ENCODE measurements at places on chromosomes 7 and 10.

GRCh38 chr10:102682981-102683380 lies 31.2 kb downstream of the ARL3 start:
- peaks cover 12% of the 10 kb centered on the region for H3K4me1 ChIP-seq
- no peak for DNase-seq
- H3K4me3 ChIP-seq, result no peak overlapping the region
- no peak overlapping the region for H3K27ac ChIP-seq
- H3K36me3 ChIP-seq, result peaks cover 6% of the 10 kb centered on the region

GRCh38 chr10:116403740-116404250 lies 23.9 kb upstream of the PNLIPRP3 start:
- no peak for DNase-seq
- no peak overlapping the region for H3K4me3 ChIP-seq
- no peaks in the 10 kb centered on the region for H3K27me3 ChIP-seq
- no peak overlapping the region for H3K27ac ChIP-seq

GRCh38 chr7:155840262-155840885 lies 28.1 kb upstream of the SHH start:
- H3K27ac ChIP-seq, result no peak overlapping the region
- H3K36me3 ChIP-seq, result no peaks in the 10 kb centered on the region
- peaks cover 12% of the 10 kb centered on the region for H3K27me3 ChIP-seq
- no peak overlapping the region for H3K4me3 ChIP-seq

- DNase-seq, result no peak
- peaks cover 11% of the 10 kb centered on the region for H3K27me3 ChIP-seq
- no peaks in the 10 kb centered on the region for H3K36me3 ChIP-seq
- H3K4me1 ChIP-seq, result no peaks in the 10 kb centered on the region
These were observed 181.1 kb upstream of the IMMP2L start for GRCh38 chr7:111743244-111743847.

DNA sequence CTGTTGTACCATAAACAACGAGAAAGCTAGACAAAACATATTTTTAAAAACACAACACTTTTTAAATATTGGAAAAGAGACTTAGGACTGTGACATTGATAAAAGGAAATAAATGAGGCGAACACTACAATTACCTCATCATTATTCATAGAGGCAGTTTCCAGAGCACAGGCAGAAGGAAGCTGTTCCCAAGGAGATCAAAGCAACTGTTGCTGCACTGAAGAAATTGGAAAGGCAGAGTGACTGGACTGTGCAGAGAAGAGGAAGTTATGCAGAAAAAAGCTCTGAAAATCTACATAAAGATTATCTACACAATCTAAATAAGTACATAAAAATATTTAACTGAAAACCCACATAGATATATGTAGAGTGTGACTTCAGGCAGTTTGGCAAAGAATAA lies 32.8 kb downstream of the MYO3A start:
- peaks cover 2% of the 10 kb centered on the region for H3K36me3 ChIP-seq
- H3K4me1 ChIP-seq, result no peaks in the 10 kb centered on the region
- peaks cover 14% of the 10 kb centered on the region for H3K27me3 ChIP-seq
- H3K27ac ChIP-seq, result no peak overlapping the region
- DNase-seq, result no peak

DNA sequence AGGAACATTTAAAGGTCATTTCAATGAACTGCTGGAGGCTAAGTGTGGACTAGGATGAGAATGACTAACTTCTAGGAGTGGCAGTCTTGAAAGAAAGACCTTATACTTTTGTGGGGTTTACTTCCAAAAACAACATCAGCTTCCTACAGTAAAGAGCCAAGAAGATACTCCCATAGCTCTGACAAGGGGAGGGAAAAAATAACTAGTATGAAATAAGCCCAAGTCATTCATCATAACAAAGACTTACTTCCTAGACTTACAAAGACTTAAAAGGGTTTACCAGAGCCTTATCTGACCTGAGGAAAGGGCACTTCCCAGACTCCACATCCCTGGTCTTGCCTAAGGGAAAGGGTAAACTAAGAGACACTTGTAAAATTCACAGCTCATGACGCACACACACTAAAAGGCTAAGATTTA lies 31.7 kb downstream of the ARHGAP12 start:
- DNase-seq, result no peak
- H3K4me3 ChIP-seq, result no peak overlapping the region
- H3K36me3 ChIP-seq, result peaks cover 4% of the 10 kb centered on the region

- no peaks in the 10 kb centered on the region for H3K36me3 ChIP-seq
- H3K27ac ChIP-seq, result no peak overlapping the region
- no peak for DNase-seq
- H3K4me3 ChIP-seq, result no peak overlapping the region
- H3K27me3 ChIP-seq, result peaks cover 20% of the 10 kb centered on the region
- H3K4me1 ChIP-seq, result no peaks in the 10 kb centered on the region
These were observed 15.4 kb downstream of the GSDME start for GRCh38 chr7:24741679-24742505.

DNA sequence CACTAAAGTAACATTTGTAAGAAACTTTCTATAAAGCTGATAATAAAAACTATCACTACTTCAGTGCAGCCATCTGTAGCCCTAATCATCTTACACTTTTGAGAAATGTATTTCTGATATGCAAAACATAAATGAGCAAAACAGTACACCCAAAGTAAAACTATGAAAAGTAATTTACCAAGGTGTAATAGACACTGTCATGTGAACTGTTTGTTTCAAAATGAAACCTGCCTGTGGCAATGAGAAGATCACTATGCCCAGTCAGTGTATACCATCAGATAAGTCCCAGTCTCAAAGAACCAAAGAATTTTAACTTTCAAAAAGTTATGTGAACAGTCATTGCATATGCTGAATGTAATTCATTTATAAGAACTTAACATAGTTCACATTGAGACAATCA lies 398.1 kb downstream of the CDC14C start:
- H3K27ac ChIP-seq, result no peak overlapping the region
- no peak for DNase-seq
- H3K4me3 ChIP-seq, result no peak overlapping the region
- H3K4me1 ChIP-seq, result no peaks in the 10 kb centered on the region
- no peaks in the 10 kb centered on the region for H3K27me3 ChIP-seq

DNA sequence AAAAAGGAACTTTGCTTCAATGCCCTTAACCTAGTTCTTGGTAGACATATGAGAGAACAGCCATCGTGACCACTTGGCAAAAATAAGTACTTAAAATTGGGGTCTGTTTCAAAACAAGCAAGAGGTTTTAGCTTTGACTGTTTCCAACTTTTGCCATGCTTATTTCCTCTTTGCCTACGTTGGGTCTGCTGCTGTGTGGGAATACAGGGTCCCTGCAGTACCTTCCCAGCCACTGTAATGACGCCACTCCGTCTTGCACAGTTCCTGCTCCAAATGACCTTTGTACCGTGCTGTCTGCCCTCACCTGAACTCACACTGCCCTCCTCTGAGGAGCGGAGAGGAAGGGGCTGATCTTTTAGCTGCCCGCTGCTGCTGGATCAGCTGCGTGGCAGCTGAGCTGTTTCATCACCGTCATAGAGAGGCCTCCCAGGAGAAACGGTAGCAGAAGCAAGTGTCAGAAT lies 133.1 kb downstream of the MAPK8 start:
- H3K27ac ChIP-seq, result no peak overlapping the region
- H3K4me1 ChIP-seq, result no peaks in the 10 kb centered on the region
- H3K4me3 ChIP-seq, result no peak overlapping the region
- no peaks in the 10 kb centered on the region for H3K36me3 ChIP-seq

- DNase-seq, result no peak
- no peaks in the 10 kb centered on the region for H3K36me3 ChIP-seq
- no peaks in the 10 kb centered on the region for H3K4me1 ChIP-seq
- no peaks in the 10 kb centered on the region for H3K27me3 ChIP-seq
- no peak overlapping the region for H3K4me3 ChIP-seq
These were observed 132.2 kb downstream of the ZNF365 start for GRCh38 chr10:62506371-62506770.

GRCh38 chr7:123797673-123798531 lies 47.1 kb upstream of the HYAL4 start:
- DNase-seq, result no peak
- H3K4me3 ChIP-seq, result no peak overlapping the region
- H3K27me3 ChIP-seq, result no peaks in the 10 kb centered on the region
- no peaks in the 10 kb centered on the region for H3K36me3 ChIP-seq
- peaks cover 5% of the 10 kb centered on the region for H3K4me1 ChIP-seq

- peak overlapping the region; percentile 16 for H3K27ac ChIP-seq
- DNase-seq, result peak; percentile 70
- peak overlapping the region; percentile 46 for H3K4me3 ChIP-seq
- H3K27me3 ChIP-seq, result no peaks in the 10 kb centered on the region
- peaks cover 33% of the 10 kb centered on the region for H3K4me1 ChIP-seq
These were observed 40.7 kb downstream of the TARP start for GRCh38 chr7:38232502-38233366.

DNA sequence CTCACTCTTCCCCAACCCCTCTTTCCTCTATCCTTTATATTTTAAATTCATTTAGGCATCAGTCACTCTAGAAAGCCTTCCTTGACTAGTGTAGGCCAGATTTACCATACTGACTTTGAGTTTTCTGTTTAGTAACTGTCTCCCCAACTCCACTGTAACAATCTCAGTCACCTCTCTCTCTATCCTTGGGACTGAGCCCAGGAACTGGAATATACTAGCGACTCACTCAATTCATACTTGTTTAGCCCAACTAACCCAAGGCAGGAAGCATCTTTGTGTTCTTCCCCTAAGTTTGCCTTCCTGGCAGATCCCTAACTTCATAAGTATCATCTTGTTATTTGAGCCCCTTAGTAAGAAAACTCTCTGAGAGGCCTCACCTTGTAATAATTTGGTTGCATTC lies 19.1 kb downstream of the PLCE1 start:
- DNase-seq, result no peak
- peaks cover 10% of the 10 kb centered on the region for H3K27me3 ChIP-seq
- no peaks in the 10 kb centered on the region for H3K36me3 ChIP-seq
- H3K27ac ChIP-seq, result no peak overlapping the region
- H3K4me1 ChIP-seq, result no peaks in the 10 kb centered on the region
- no peak overlapping the region for H3K4me3 ChIP-seq

DNA sequence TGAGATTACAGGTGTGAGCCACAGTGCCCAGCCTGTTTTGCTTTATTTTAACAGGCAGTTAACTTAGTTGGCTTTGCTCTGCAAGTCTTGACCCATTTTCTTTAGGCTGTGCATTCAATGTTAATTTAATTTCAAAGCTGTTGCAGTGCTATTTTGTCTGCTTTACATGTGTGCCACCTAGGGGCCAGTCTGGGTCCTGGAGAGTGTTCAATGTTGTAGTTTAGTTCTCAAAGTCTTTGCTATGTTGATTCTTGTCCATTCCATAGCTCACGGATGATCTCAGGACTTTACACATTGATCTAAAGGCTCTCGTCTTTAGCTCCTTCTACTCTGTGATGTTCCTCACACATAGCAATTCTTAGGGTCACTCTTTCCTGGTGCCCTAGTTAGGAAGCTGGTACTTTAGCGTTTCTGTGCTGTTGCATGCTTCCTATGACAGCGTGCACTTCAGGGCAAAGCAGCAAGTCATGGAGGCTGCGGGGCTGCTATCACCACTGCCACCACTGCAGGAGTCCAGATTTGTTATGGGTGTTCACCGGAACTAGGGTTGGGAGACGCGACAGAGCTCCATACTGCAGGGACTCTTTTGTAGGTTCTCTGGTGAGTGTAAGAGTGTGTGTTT lies 16.4 kb upstream of the ABCA13 start:
- DNase-seq, result peak; percentile 35
- no peak overlapping the region for H3K4me3 ChIP-seq
- H3K4me1 ChIP-seq, result no peaks in the 10 kb centered on the region
- peaks cover 44% of the 10 kb centered on the region for H3K27me3 ChIP-seq

DNA sequence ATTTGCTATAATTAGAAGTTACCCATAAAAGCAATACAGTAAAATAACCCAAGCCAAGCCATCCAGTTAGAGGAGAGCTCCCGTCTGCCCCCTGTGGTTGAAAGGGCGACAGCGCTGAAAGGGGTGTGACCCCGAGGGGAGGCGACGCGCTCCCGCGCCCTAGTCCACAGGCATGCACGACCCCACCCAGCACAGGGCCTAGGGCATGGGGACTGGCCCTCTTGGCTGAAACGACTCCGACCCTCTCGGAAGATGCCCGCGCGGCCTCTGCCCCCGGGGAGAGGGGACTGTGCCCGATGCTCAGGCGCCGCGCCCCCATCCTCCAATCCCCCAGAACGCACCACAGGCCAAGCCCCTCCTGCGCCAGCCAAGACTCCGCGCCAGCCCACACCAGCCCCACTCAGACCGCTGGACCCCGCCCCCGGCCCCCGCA lies 64.0 kb downstream of the CSGALNACT2 start:
- H3K27me3 ChIP-seq, result no peaks in the 10 kb centered on the region
- H3K27ac ChIP-seq, result peak overlapping the region; percentile 24
- DNase-seq, result peak; percentile 69
- H3K36me3 ChIP-seq, result no peaks in the 10 kb centered on the region
- peaks cover 13% of the 10 kb centered on the region for H3K4me1 ChIP-seq

DNA sequence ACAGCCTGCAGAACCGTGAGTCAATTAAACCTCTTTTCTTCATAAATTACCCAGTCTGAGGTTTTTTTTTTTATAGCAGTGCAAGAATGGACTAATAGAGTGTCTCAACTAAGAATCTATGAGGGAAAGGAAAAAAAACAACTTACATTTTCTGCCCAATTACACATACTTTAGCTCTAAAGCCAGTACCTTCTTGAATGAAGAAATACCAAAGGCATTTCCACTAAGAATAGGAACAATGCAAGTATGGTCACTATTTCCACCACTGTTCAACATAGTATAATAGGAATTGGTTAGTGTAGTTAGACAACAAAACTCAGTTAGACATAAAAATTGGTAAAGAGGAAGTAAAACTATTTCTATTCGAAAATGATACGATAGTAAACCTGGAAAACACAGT lies 37.6 kb downstream of the MICU1 start:
- H3K27me3 ChIP-seq, result no peaks in the 10 kb centered on the region
- DNase-seq, result no peak
- H3K4me1 ChIP-seq, result peaks cover 22% of the 10 kb centered on the region
- H3K4me3 ChIP-seq, result no peak overlapping the region
- no peak overlapping the region for H3K27ac ChIP-seq
- H3K36me3 ChIP-seq, result peaks cover 4% of the 10 kb centered on the region

- H3K27me3 ChIP-seq, result peaks cover 8% of the 10 kb centered on the region
- H3K27ac ChIP-seq, result no peak overlapping the region
- DNase-seq, result no peak
- H3K36me3 ChIP-seq, result no peaks in the 10 kb centered on the region
These were observed 12.5 kb upstream of the LYZL1 start for GRCh38 chr10:29276251-29276850.

DNA sequence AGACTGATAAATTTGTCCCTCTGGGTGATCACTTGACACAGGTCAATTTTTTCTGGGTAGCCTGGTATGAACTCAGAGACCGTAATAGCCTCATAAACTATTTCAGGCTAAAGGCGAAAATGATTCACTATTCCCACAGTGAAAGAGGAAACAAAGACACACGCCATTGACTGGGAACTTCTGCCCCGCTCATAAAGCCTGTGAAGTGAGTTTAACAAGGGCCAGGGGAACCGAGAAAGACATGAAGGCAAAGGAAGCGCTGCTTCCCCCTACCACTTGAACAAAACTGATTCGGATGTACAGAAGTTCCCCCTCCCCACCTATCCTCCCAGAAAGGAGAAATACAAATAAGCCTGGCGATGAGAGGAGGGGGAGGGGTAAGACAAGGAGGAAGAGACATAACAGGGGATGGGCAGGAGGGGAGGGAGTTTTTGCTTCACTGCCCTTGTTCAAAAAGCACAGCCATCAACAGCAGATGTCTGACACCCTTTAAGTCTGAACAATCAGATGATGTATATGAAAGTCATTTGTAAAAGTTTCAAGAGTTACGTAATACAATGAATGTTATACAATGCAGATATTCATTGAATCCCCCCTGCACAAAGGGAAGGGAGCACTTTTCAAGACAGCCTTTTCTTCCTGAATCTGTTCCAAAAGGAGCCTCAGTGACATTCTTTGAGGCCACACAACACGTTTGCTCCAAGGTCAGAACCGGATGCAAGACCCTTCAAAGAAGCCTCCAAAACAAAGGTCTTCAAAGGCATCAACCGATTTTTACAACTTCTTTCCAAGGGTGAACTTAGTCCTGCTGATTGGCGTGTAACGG lies 734 bp downstream of the ABCB4 start:
- H3K4me3 ChIP-seq, result peak overlapping the region; percentile 71
- no peak for DNase-seq
- peaks cover 10% of the 10 kb centered on the region for H3K4me1 ChIP-seq
- no peak overlapping the region for H3K27ac ChIP-seq
